ENCODE measurements at places on chromosomes 3 and 15.

- DNase-seq = peak; percentile 28
Measured at GRCh38 chr15:40029979-40030893, 8.7 kb downstream of the SRP14 start.

DNA sequence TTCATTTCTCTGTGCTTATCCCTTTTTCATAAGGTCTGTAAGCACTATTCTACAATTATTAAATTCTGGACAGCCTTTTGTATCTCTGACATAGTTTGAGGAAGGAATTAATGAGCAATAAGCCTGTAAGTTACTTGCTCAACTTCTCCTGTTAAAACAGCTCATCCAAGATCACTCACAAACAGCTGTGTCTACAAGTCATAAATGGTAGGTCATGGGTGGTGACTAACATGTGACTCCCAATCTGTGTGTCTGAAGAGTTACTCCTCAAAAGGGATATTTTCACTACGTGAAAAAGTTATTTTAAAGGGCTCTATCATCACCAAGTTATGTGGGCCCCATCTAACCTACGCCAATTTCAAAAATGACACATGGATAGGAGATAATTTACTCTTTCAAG, 145.2 kb upstream of the CBLB start:
- no peak for DNase-seq

DNA sequence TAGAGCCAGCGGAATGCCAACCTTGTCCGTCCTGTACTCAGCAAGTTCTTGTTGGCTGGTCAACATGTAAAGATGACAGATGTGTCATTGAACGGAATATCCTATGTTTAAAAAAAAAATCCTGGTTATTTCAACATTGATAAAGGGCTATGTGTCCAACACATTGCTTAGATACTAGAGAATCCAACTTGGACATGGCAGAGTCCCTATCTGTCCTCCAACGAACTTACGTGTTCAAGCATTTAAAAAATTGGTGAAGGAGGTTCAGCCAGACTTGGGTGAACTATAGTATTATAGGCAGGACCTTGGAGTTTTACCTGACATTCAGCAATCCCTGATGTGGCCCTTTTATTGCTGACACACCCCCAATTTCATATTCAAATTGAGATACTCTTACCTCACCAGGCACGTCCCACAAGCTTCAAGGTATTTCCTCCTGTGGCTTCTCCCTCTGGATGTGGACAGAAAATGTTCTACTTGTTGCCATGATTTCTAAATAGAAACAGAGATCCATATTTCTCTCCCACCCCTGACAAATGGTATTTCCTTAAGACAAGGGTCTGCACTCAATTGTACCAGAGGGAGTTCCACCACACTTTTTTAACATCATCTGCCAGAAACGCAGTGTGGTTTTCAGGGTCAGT, 207.7 kb upstream of the TPM1 start:
- DNase-seq = no peak

DNA sequence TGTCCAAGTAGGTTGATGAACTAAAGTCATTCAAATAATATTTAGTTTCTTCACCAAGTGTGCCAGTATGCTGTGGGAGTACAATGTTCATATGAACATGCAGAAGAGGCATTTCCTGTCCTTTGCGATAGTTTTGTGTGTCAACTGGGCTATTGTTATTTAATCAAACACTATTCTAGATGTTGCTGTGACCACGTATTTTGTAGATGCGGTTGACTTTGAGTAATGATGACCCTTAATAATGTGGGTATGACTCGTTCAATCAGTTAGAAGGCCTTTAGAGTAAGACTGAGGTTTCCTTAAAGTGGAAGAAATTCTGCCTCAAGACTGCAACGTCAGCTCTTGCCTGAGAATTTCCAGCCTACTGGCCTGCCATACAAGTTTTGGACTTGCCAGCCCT, 470.7 kb upstream of the CBLB start:
- DNase-seq = no peak

DNA sequence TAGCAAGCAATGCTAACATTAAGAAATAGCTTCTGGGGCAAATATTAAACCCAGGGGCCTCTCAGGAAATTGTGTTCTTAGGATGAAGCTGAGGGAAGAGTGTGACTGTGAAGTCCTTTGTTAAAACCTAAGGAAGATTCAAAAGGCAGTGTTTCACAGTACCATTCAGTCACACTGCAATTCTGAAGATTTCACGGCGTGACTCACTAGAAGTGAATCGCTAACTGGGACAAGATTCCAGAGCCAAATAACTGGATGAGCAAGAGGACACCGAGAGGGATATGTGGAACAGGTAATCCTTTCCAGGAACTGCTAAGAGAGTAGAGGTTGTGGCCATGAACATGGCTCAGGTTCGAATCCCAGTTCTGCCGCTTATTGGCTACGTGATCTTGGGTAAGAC, 61.8 kb upstream of the SMAD3 start:
- DNase-seq = no peak

DNA sequence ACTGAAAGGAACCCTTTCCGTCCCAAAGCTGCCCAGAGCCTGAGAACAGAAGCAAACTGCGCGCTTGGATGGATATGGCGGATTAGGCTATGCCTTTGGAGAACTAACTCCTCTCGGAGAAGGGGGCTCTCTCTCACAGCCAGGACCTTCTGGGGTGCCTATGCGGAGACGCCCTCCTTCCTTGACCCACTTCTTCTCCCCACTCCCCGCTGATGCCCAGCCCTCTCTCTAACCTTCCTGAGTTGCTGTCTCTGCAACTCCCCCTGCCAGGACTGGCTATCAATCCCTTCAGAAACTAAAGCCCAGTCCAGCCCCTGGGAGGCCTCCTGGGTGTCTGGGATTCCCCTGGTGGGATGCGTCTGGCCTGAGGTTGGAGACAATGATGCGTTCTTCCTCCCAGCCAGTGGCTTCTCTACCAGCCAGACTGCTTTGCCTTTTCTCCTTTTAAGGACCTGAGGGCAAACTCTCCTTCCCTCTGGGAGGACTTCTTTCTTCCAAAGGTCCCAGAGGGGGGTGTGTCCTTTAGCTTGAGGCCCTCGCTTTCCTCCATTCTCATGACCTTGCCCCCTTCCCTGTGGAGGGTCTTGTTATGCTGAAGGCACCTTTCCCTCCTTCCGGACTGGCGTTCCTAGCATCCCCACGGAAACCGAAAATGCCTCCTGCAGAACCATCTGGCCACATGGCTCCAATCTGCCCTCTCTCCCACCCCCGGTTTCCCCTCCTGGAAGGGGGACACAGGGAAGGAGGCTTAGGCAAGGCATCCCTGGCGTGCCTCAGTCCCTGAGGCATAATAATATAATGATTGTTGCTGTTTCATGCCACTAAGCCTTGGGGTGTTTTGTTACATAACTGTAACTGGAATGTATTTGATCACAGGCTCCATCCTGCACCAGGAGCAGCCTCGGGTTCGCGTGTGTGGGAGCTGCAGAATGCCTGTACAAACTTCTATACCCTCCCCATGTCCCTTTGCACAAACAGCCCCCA, 63.4 kb upstream of the C15orf39 start:
- DNase-seq = no peak

Data from CD4-positive, alpha-beta T cell treated with Interleukin-10 for 1 hour (primary cell).